Esophagus muscularis mucosa (tissue), 4 donors: ENCODE measurements at places on chromosomes 2 and 18. TPM values are rescaled to one million over a fixed set of nuclear protein-coding genes. Genes with fewer than 3 reads are reported as not detected.
A peak's percentile ranks its signal among the peaks of the same experiment; 100 is the strongest.

GKN2 gene
- not detected for total RNA-seq

CNDP1 gene
- total RNA-seq = not detected

VAMP5 gene
- 44.7 TPM for total RNA-seq

IL1RL2 gene
- total RNA-seq = 0.66 TPM

DNA sequence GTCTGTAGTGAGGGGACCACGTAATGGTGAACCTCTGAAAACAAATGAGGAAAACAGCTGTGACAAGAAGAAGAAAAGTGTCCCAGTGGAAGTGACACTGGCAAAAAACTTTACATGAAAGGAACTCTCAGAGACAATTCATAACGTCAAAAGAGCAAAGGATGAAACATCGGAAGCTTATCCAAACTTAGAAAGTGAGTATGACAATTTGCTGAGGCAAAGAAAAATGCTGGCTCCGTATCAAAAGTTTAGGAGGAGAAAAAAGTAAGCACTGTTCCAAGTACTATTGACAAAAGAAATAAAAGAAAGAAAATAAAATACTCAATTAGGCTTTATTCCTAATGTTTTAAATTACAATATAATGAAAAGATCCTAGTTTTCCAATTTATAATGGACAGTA is 91.3 kb downstream of the NOL10 start:
- H3K4me1 ChIP-seq = no peaks in the 10 kb centered on the region
- H3K4me3 ChIP-seq = no peak overlapping the region
- H3K27ac ChIP-seq = no peak overlapping the region
- peaks cover 41% of the 10 kb centered on the region for H3K36me3 ChIP-seq
- DNase-seq = no peak
- H3K27me3 ChIP-seq = no peaks in the 10 kb centered on the region

DNA sequence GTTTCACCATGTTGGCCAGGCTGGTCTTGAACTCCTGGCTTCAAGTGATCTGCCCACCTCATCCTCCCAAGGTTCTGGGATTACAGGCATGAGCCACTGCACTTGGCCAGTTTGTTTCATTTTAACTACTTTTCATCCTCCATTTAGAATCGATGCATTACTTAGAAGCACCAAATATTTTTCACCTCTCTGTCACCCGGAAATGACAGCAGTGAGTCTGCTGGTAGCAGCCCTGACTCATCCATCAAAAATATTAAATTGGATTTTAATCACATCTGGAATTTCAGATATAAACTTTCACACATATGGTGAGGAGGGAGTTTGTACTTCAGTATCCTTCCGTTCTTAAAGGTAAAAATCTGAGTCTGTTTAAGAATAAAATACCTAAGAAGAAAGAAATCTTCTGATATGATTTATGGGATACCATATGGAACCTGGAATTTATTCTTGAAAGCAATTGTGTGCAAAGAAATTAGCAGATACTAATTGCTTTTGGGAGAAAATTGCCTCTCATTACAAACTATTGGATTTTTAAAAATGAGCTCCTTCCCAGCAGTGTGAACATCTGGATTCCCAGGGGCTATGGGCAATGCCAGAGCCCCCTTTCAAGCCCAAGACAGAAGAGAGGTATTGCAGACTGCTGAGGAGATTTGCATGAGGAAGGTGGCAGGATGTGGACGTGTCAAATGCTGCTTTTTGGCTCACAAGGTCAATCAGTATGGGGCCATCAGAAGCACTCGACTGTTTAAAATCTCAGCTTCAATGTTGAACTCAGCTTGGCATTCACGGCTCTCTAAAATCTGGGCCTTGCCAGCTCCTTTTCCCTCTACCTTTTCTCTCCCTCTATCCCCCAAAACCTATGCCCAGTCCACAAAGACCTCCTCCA is 279.5 kb upstream of the SIX2 start:
- no peak overlapping the region for H3K27ac ChIP-seq
- H3K4me3 ChIP-seq = no peak overlapping the region
- H3K4me1 ChIP-seq = no peaks in the 10 kb centered on the region
- no peaks in the 10 kb centered on the region for H3K36me3 ChIP-seq

DNA sequence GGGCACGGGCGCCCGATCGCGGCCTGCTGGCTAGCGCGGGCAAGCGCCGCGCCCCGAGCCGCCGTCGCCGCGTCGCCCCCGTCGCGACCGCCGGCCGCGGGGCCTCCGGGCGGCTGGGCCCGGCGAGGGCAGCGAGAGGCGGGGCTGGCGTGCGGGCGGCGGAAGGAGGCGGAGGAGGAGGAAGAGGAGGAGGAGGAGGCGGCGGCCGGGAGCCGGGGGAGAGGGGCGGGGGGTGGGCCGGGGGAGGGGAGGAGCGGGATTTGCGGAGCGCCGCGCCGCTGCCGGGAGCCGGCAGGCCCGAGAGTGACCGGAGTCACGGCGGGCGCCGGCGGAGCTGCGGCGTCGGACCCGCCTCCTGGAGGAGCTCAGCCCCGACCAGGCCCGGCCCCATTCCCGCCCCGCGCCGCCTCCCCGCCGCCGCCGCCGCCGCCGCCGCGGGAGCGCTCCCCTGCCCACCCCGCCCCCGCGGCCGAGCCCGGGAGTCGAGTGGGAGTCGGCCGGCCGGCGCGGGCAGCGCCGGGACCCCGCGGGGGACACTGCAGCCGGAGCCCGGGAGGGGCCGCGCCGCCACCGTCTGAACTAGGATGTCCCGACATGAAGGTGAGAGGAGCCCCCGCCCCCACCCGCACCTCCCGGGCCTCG is at the start of gene KCMF1:
KCMF1 (plus strand) TSS at position 294 of the 642 bp plus-strand sequence; CDS start at position 585, 291 bp downstream.
- peak within 1 kb of the TSS; percentile 98 for H3K27ac ChIP-seq
- H3K27me3 ChIP-seq = no peaks in the 10 kb centered on the region
- DNase-seq = no peak
- H3K36me3 ChIP-seq = peaks cover 4% of the 10 kb centered on the region
- H3K4me1 ChIP-seq = peaks cover 78% of the 10 kb centered on the region
- peak within 1 kb of the TSS; percentile 94 for H3K4me3 ChIP-seq

DNA sequence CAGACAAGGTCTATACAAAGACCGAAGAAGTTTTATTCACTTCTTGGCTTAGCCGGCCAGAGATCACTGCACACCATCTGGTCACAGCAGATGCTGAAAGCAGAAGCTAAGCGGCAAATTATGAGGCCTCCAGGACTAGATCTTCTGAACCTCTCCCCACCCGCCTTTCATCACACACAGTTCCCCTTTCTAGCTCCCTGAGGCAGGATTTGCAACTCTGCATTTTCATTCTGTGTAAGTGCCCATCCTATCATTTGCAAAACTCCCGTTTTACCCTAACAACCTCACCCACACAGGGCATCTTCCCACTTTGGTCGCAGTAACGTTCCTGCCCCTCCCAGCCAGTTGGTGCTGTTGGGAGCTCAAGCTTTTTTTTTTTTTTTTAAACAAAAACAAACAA is 3.1 kb upstream of the MOB1A start:
- no peaks in the 10 kb centered on the region for H3K36me3 ChIP-seq
- H3K27ac ChIP-seq = no peak overlapping the region
- no peaks in the 10 kb centered on the region for H3K27me3 ChIP-seq
- H3K4me3 ChIP-seq = no peak overlapping the region
- peaks cover 16% of the 10 kb centered on the region for H3K4me1 ChIP-seq

DNA sequence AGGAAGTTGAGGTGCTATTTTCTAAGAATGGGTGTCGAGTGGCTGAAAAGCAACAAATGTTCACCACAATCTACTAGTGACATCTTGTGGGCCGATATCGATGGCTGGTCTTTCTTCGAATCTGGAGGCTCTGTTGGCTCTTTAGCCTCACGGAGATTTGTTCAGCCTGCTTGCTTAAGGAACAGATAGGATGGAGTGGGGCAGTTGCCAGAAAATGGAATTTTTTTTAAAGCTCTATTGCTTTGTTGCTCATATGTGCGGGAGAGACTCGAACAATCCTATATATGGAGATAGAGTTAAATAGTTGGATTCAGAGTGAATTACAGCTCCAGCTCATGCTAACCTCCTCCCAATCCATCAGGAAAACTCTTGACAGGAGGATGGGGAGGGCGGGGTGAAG is 70.9 kb upstream of the LYPD6B start:
- DNase-seq = no peak
- peaks cover 8% of the 10 kb centered on the region for H3K4me1 ChIP-seq
- H3K4me3 ChIP-seq = no peak overlapping the region

DNA sequence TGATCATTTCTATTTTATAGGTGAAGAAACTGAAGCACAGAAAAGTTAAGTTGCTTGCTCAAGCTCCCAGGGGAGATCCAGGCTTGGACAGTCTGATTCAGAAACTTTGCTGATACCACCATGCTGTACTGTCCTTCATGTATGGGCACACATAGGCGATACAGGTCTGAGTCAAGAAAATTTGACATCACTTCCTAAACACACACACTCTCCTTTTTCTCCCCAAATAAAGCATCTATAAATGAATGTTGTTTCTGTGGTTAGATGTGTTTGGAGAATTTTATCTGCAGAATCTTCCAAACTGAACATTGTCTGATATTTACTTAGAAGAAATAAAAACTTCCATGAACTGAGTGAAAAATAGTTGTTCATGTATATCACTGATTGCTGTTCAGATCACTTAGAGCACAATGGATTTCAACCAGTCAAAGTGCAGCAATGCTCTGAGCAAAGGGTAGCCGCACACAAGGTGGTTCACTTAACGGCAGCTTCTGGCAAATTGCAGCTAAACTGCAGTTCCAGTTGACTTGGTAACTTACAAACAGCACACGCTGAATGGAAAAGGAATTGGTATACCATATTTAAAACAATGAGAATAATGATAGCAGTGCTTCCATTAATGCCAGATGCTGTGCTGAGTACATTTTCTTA is 10.0 kb upstream of the AGFG1 start:
- no peak overlapping the region for H3K27ac ChIP-seq
- H3K4me1 ChIP-seq = no peaks in the 10 kb centered on the region
- H3K4me3 ChIP-seq = no peak overlapping the region
- no peaks in the 10 kb centered on the region for H3K36me3 ChIP-seq

- no peak for DNase-seq
- H3K27me3 ChIP-seq = no peaks in the 10 kb centered on the region
- H3K4me1 ChIP-seq = no peaks in the 10 kb centered on the region
- H3K36me3 ChIP-seq = no peaks in the 10 kb centered on the region
- no peak overlapping the region for H3K27ac ChIP-seq
Observed at GRCh38 chr2:208671284-208671683, 264.7 kb downstream of the PTH2R start.

DNA sequence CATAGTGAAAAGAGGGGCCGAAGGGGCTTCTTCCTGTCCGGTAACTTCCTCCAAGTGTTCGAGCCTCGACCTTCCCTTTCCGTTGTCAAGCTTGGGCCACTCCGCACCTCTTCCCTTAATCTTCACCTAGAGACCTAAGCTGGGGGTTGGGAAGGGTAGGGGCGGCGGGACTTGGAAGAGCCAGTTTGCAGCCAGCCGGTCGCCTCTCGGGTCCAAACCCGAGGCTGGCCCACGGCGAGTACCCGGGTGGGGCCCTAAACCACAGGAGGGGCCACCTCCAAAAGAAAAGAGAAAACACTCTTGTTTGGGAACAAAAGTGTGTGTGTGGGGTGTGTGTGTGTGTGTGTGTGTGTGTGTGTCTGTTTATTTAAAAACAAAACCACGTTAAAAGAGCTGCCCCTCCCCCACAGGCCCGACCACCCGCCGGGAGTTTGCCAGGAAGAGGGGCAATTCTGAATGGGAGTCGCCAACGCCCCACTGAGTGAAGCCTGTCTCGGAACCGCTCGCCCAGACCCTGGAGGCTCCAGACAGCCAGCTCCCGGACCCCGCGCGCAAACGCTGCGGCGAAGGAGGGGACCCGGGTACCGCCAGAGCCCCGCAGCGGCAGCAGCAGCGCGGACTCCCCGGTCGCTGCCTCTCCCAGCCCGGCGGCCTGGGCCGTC is 488 bp upstream of the RHOB start:
- peak overlapping the region; percentile 94 for H3K27ac ChIP-seq
- H3K4me1 ChIP-seq = peaks cover 49% of the 10 kb centered on the region
- H3K36me3 ChIP-seq = peaks cover 26% of the 10 kb centered on the region
- H3K27me3 ChIP-seq = no peaks in the 10 kb centered on the region

- no peaks in the 10 kb centered on the region for H3K36me3 ChIP-seq
- no peaks in the 10 kb centered on the region for H3K27me3 ChIP-seq
- no peak for DNase-seq
- H3K4me3 ChIP-seq = no peak overlapping the region
- H3K4me1 ChIP-seq = peaks cover 40% of the 10 kb centered on the region
Observed at GRCh38 chr2:203782262-203782976, 76.0 kb downstream of the CD28 start.

GRCh38 chr2:162037028-162037795 is 36.8 kb downstream of the DPP4 start:
- H3K27me3 ChIP-seq = no peaks in the 10 kb centered on the region
- H3K36me3 ChIP-seq = no peaks in the 10 kb centered on the region
- DNase-seq = no peak
- H3K27ac ChIP-seq = no peak overlapping the region

DNA sequence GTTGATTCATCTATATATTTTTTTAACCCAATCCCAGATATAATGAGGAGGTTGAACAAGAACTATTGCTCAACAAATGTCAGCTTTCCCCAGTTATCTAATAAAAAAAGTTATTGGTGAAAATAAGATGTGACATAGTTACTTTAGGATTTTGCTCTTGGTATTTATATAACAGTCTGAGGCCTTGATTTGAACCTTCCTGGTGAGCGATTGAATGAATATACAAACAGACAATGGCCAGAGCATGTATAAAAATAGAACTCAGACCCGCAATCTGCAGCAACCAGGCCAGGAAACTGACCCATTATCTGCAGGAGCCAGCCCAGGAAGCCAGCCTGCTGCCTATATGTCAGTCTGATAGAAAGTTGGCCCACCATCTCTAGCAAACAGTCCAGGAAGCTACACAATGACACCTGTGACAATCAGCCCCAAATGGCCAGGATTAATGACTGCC is 81.6 kb downstream of the HS6ST1 start:
- DNase-seq = no peak
- H3K36me3 ChIP-seq = no peaks in the 10 kb centered on the region
- H3K4me1 ChIP-seq = peaks cover 31% of the 10 kb centered on the region
- no peak overlapping the region for H3K4me3 ChIP-seq

GRCh38 chr2:96501471-96501874 is 3.7 kb downstream of the NEURL3 start:
- H3K4me1 ChIP-seq = peaks cover 18% of the 10 kb centered on the region
- no peaks in the 10 kb centered on the region for H3K27me3 ChIP-seq
- no peak overlapping the region for H3K4me3 ChIP-seq
- no peak overlapping the region for H3K27ac ChIP-seq
- no peak for DNase-seq
- H3K36me3 ChIP-seq = no peaks in the 10 kb centered on the region

DNA sequence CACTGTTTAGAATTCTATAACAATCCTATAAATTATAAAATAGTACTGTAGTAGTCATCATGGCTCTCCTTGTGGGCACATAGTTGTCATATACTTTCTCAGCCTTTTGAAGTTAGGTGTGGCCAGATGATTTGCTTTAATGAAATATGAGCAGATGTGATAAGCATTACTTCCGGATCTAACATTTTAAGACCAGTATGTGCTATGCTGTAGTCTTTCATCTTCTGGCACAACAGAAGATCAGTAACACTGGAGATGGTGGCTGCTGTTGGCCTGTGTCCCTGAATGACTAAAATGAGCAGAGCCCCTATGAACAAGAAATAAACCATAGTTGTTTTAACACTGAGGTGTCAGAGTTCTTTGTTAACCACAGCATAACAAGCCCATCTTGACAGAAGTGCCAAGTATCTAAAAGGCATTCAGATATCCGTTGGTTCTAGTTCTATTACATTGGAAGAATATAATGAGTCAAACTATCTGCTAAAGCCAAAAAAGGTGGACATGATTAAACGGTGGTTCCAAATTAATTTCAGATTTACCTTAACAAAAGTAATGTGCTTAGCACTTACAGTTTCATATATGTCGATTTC is 6.3 kb downstream of the MEX3C start:
- H3K27ac ChIP-seq = no peak overlapping the region
- peaks cover 77% of the 10 kb centered on the region for H3K4me1 ChIP-seq
- H3K4me3 ChIP-seq = no peak overlapping the region
- DNase-seq = no peak
